Activated CD4-positive, alpha-beta T cell treated with anti-CD3 and anti-CD28 coated beads, Interleukin-2, amount 10 ng/mL, durations not matched to agents 7 days and 5 days (primary cell): ENCODE measurements at places on chromosomes 5 and 9.

GRCh38 chr5:167576126-167576525 is 715.3 kb upstream of the WWC1 start:
- no peak for DNase-seq

DNA sequence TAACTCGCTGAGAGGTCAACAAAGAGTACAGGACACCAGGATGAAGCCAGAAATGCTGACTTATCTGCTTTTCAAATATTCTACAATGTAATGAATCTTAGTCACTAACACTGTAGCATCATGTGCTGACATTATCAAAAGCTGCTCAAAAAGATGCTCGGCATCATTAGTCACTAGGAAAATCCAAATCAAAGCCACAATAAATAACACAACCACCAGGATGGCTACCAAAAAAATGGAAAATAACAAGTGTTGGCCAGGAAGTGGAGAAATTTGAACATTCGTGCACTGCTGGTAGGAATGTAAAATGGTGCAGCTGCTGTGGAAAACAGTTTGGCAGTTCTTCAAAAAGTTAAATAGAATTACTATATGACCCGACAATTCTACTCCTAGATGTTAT is 269.1 kb downstream of the GLIS3 start:
- DNase-seq = no peak

GRCh38 chr9:84254972-84255371 is 85.6 kb downstream of the SLC28A3 start:
- no peak for DNase-seq

DNA sequence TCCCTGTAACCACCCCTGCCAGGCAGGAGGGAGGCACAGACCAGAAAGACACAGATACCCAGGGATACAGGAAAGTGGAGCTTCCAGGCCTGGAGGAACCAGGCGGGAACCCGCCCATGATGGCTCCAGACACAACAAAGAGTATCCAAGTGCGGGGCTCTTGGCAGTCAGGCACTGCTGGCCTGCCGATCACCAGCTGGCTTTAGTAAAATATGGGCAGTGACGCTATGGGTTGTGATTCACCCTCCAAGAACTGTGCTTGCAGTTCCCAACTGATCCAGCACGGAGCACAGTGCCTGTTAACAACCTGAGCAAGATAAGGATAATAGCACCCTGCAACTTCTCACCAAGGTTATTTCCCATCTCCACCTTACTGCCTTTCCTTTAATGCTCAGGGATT is 463.3 kb downstream of the IRX1 start:
- DNase-seq = no peak

DNA sequence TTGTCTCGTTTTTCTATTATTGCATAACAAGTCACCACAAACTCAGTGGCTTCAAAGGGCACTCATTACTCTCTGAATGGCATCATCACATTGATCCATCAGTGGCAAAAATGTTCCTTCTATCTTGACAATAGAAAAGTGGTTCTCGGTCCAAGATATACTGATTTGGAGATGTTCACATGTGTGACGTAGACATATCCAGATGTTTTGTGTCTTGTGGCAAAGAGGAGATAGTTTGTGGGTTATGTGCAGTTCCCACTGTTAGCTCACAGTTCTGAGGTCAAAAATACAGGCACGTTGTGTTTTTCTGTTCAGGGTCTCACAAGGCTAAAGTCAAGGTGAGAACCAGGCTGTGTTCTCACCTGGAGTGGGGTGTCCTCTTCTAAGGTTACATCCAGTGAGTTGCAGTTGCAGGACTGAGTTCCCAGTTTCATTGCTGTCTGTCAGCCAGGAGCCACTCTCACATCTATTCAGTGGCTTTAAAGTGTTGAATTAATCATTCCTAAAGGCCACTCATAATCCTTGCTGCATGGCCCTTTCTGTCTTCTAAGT is 55.3 kb downstream of the GAS1 start:
- no peak for DNase-seq

DNA sequence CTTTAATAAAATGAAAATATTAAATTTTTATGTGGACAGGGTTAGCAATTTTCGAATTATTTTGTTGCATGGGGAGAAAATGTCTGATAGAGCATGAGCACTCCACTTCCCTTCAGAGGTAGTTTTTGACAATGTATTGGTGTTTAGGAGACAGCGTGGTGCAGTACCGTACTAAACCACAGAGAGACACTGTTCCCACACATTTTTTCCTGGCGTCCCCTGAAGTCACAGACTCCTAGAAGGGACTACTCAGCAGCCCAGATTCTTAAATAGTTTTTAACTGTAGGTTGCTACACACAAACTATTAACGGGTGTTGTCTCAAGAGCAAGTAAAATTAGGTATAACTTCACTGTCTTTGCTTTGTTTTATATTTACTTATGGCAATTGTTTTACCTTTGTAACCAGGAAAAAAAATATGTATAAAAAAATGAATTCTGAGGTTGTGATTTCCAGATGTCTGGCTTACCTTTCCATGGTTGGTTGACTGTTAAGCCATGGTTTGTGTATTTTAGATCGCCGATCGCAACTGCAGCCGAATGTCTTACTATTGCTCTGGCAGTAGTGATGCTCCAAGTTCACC is 171.2 kb downstream of the DOCK8 start:
- DNase-seq = no peak

- DNase-seq = no peak
These were observed 15.1 kb downstream of the ERMP1 start for GRCh38 chr9:5817862-5818261.

- DNase-seq = no peak
These were observed 13.6 kb downstream of the LRRC8A start for GRCh38 chr9:128895556-128895955.

- no peak for DNase-seq
These were observed 1077.7 kb upstream of the SEMA6A start for GRCh38 chr5:117652036-117652957.

DNA sequence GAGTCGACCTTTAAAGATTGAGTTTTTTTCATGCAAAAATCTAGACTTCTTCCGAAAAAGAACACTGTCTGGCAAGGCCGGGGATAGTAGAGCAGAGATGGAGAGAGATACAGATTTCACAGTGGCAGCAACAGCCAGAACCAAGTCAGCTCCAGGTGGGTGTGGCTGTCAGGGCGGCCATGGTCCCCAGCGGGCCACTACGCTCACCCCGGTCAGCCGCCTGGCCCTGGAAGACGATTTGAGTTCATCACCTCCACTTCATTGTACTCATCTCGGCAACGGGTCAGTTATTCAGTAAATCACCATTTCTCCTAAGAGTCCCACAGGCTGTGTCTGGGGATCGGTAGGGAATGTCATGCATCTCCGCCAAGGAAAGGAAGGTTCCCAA is 53.0 kb downstream of the ZNF354C start:
- no peak for DNase-seq

DNA sequence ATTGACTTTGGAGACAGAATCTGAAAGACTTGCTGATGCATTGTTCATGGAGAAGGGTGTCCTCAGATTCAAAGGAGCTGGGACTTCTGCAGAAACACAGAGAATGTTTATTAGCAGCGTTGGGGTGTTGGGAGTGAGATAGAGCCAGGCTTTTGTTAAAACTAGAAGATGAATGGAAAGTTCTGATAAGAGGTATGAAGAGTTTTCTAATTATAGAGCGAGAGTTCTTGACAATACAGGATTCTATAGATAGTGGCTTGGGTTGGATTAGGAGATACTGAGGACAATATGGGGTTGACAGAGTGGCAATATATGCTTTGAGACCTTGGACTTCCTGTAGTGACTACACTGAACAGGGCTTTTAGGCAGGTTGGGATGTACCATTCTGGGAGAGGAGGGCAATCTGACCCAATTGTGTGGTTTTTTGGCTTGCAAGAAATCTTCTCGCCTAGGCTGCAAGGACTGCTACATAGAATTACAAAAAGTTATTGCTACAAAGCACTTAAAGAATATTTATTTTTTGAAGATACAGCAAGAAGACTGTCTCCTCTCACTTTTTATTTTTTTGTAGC is 83.1 kb downstream of the FER start:
- DNase-seq = no peak

DNA sequence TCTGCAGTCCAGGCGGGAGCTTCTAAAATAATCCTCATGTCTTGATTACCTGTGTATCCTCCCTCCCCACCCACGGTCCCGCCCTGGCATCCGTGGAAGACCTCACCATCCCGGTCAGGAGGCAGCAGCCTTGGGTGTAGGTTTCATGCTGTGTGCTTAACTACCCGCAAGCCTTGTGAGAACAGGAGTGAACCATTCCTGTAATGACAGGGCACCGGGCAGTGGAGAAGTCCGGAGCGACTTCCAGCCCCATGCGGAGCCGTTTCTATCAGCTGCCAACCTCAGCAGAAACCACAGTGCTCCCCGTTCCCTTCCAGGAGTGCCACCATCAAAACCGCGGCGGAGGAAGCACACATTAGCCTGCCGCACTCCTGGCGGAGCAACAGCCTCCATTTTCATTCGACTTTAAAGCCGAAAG is 123.5 kb upstream of the LMX1B start:
- no peak for DNase-seq

DNA sequence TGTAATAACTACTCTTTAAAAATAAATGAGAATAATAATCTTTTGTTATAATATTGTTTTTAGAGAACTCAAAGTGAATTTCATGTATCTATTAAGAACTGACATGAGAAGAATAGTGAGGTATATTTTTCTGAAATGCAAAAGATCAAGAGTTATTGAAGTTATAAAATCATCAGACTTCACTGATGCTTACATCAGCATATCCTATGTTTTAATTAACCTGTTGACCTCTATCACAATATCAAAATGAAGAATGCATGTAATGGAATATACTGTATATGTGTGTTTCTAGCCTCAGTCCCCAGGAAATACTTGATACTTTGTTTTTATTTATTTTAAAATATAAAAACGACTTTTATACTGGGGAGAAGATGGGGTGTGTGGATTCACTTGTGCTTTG is 533.1 kb downstream of the KCTD16 start:
- no peak for DNase-seq

GRCh38 chr9:99509900-99510535 is 287.9 kb downstream of the SEC61B start:
- DNase-seq = no peak

DNA sequence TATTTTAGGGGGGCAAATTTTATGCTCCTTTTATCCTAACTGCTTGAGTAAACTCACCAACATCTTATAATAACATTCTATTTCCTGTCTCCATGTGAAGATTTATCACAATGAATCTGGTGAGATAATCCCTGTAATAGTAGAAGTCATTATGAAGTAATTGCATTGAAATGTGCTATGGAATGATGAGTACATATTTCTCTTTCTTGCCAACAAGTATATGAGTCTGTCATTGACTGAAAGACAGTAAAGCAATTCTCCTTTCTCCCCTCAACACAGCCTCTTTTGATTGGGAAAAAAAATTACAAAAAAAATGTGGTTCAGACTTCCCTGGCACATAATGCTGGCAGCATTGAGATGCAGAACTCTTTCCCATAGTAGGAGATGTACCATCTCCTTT is 459.2 kb upstream of the RGMB start:
- DNase-seq = no peak

DNA sequence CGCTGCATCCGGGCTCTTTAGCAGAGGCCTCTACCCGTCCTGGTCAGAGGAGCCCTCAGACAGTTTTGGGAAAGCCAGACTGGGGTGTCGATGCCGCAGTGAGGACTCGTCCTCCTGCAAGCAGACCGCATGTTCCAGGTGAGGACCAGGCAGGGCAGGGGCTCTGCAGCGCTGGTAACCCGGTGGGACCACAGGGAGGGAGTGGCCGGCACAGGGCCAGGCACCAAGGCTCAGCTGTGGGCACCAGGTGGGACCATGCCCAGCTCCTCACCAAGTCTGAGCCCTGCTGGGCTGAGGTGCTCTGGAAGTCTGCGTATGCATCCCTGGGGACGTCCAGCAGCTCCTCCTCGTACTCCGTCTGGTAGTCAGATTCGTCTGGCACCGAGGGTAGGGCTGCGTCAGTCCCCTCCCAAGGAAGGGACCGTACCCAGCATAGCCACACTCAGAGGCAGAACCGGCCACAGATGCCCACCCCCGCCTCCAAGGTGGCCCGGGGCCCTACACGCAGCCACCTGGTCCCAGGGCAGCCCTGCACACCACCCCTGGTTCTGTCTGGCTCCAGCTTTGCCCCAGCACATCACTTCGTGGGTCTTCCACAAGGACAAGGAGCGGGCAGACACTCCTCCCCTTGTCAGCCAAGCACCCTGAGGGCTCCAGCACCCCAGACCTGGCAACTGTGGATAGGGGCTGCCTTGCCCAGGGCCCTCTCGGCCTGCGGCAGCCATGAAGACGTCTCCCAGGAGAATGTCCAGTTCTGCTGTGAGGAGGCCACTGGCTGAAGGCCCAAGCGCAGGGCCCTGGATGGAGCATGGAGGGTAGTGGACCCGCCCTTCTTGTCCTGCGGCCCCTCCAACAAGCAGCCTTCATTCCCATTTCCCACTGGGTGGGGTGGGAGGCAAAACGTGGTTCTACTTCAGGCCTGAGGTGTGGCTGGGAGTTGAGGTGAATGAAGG is 1.5 kb upstream of the NSMF start:
- no peak for DNase-seq

DNA sequence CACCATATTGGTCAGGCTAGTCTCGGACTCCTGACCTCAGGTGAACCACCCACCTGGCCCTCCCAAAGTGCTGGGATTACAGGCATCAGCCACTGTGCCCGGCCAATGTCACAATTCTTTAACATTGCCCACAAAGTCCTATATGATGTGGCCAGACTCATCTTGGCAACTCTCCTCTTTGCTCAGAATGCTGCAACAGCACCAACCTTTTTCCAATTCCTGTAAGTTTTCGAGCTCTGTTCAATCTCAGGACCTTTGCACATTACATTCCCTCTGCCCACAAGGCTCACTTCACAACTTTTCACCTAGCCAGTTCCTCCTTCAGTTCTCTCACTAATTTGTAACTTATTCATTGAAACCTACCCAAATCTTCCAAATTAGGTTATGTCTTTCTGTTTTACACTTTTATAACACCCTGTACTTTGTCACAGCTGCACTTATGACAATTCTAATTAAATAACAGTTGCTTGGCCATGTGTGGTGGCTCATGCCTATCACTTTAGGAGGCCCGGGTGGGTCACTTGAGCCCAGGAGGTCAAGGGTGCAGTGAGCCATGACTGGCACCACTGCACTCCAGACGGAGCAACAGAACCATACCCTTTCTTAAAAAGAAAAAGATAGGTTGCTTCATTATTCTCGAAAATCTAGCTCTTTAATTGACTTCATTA is 30.9 kb upstream of the GLDC start:
- no peak for DNase-seq

- no peak for DNase-seq
These were observed 645.2 kb upstream of the PTPRD start for GRCh38 chr9:11257992-11258391.

GRCh38 chr9:107375001-107375400 is 91.9 kb downstream of the RAD23B start:
- no peak for DNase-seq

GRCh38 chr9:109789971-109790370 is 10.0 kb downstream of the PALM2AKAP2 start:
- DNase-seq = no peak

DNA sequence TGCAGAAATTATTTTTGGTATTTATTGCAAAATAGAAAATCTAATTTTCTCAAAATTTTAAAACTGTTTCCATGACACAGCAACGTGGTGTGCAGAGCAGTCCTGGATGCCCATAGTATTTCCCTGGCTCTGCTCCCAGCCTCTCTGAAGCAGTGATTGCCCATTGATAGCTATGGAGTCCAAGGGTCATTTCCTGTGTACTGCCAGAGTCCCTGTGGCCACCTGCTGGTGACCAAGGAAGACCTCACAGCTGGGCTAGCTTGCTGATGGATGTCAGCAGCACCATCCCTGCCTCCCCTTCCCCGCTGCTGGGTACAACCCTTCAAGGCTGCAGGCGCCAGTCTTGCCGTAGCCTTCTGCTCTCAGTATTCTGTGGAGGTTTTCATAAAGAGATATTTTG is 184.1 kb downstream of the DIRAS2 start:
- DNase-seq = no peak
